Fibroblast of mammary gland (primary cell): ENCODE measurements at places on chromosomes 12 and 14.

DNA sequence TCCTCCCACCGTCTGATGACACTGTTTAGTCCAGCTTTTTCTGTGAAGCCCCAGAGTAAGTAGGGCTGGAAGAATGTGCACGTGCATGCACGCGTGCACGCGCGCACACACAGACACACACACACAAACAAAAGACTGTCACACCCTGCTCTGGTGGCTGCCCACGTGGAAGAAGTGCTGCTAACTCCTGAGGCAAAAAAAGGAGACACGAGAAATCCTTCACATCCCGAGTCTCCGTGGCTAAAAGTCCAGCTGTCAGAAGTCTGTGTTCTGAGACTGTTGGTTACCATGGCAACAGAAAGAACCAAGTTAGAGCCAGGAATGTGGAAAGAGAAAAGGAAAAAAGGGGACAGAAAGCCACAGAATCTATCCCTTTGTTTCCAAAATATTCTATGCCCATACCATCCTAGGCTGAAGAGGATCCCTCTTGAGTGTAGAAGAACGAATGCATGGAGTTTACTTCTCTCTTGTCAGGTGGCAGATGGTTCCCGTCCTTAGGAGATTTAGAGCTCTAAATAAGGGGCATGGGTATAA is 1.6 kb upstream of the C12orf71 start:
- DNase-seq = peak; percentile 59

- no peak for DNase-seq
These were observed 671.5 kb downstream of the MED13L start for GRCh38 chr12:115606040-115606439.

DNA sequence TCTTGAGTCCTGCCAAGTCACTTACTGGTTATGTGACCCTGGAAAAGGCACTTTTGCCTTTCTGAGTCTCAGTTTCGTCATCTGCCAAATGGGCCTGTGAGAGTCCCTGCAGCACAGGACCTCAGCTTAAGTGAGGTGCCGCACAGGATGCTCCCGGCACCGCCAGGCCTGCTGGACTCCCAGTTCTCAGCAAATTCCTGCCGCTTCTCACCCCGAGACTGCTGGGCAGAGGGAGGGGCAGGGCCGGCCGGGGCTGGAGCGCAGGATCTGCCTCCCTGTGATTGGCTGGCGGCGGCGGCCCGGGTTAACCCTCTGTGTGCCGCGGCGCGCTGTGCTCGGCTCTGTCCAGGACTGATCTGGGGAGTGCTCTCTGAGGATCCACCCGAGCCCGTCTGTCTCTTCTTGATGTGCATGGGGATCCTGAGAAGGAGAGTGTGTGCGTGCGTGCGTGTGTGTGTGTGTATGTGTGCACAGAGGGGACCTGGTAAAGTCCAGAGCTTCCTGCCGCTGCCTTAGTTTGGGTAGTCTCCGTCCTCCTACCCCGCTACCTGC is 8.6 kb downstream of the SETD1B start:
- DNase-seq = peak; percentile 66

DNA sequence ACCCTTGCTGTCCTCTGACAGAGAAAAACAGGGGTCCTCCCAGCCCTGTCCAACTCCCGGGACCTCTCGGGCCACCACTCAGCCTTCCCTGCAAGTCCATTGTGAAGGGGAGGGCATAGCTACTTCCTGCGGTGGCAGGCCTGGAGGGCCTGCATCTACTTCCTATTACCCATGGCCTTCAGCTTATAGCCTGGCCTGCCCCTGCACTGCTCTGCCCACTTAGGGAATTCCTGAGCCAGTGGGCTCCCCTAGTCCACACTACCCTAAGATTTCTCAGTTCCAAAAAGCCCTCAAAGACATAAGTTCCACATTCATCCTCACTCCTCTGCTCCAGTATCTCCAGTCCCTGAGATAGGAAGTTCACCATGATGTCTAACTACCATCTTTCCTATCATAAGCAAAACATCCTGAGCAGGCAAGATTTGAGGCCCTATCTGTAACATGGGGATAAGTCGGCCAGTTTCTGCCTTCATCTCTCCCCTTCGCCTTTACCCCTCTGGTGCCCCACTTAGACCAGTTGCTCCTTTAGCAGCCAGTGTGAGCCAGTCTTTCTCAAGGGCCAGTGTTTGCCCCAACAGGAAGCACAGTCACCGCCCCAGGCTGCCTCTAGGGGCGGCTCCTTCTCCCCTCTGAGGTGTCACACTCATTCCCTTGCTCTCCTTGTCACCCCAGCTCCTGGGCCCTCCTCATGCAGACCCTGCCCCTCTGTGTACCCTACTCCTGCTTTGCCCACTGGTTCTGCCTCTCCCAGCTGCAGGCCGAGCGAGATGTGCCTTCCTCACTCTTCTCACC is 10.9 kb downstream of the HDAC7 start:
- DNase-seq = peak; percentile 37

- no peak for DNase-seq
These were observed 109.3 kb downstream of the LGR5 start for GRCh38 chr12:71548893-71549292.

DNA sequence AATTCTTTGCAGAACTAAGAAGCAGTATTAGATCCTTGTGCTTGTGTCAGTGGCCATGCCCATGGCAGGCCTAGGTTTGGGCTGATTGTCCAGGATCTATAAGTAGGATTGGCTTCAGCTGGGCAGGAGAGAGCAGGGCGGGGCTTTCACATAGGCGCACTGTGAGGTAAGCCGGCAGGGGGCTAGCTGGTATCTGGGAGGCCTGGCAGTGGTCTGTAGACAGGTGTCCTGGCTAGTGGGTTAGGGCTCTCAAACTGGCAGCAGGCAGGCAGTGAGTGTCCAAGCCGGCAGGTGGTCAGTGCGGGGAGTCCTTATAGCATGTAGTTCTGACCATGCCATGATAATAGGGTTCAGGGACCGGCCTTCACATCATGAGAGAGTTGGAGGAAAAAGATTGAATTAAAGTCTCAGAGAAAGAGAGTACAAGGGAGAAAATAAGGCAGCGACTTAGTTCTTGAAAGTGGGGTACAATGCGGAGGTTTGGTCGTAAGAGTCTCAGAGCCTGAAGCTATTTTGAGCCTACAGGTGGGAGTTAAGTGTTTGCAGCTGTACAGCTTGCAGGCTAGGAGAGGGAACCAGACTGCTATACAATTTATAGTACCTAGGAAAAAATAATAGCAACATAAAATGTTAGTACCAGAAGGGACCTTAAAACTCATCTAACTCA is 137.4 kb downstream of the TPH2 start:
- no peak for DNase-seq

- no peak for DNase-seq
These were observed 53.0 kb downstream of the NPAS3 start for GRCh38 chr14:32991691-32992090.

- DNase-seq = no peak
These were observed 67.2 kb downstream of the SCARB1 start for GRCh38 chr12:124796303-124796960.

DNA sequence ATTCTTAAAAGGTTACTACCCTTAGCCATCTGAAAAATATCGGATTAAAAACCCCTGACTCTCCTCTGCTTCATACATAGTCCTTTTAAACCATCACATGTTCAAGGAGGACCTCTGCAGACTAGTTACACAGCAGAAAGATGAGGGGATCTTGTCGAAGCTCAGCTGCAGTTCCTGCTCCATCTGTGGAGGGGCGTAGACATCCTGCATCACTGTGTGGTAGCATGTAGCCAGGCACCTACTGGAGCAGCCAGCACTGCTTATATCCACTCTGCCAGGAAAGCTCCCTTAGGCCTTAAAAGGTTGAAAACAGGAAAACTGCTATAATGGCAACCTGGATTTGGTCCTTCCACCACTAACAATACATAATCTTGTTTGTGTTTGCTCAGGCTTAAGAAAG is 57.6 kb upstream of the STRN3 start:
- DNase-seq = no peak

DNA sequence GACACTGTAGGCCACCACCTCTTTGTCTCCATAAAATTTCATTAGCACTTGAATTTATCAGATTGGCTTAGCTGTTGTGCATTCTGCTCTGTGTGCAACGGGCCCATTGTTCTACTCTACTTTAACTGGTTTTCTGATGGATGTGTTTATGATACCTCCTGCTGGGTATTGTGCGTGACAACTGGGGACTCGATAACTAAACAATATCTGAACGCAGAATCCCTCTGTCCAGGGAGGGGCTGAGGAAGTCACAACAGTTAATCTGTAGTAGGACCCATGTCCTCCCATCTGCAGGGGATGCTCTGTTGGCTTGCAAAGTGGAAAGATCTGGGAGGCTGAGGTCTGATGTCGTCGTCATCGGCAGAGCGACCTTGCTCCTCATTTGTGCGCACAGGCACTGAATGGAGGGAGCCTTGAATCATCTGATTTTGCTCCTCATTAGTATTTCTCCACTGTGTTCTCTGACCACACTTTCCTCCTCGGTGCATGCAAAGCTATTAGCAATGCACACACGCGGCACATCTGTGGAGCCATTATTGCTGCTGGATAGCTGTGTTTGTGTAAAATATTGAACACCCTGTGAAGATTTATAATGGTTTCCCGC is 422.5 kb downstream of the NRXN3 start:
- DNase-seq = no peak

DNA sequence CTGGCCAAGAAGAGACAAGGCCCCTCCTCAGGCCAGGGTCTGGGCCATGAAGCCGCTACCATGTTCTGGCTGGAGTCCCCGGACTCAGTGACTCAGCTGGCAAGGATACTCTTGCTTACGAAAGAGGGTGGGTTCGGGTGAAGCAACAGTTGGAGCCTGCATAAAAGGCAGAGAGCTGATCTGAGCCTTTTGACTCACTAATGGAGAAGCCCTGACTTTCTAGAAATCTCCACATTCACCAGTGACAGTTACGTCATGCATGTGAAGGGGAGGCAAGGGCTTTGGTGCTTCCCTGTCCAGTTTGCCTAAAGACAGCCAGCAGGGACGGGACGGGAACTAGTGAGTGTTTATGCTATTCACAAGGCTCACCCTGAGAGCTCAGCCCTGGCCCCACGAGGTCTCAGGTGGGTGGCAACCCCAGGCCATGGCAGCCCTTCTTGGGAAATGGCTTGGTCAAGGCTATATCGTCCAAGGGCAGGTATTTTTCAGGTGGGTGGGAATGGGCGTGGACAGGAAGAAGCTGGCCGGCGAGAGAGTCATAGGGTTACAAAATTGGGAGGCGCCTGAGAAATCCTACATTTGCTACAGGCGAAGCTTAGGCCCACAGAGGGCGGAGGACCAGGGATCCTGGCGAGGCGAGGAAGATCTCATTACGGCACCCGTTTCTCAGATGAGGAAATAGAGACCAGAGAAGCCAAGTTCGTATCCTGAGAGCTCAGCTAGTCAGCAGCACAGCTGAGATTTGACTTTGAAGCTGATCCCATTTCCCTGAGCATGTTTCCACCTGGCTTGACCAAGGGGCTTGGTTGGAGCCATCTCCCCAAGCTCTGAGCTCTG is 314.6 kb downstream of the BCL11B start:
- peak; percentile 92 for DNase-seq

DNA sequence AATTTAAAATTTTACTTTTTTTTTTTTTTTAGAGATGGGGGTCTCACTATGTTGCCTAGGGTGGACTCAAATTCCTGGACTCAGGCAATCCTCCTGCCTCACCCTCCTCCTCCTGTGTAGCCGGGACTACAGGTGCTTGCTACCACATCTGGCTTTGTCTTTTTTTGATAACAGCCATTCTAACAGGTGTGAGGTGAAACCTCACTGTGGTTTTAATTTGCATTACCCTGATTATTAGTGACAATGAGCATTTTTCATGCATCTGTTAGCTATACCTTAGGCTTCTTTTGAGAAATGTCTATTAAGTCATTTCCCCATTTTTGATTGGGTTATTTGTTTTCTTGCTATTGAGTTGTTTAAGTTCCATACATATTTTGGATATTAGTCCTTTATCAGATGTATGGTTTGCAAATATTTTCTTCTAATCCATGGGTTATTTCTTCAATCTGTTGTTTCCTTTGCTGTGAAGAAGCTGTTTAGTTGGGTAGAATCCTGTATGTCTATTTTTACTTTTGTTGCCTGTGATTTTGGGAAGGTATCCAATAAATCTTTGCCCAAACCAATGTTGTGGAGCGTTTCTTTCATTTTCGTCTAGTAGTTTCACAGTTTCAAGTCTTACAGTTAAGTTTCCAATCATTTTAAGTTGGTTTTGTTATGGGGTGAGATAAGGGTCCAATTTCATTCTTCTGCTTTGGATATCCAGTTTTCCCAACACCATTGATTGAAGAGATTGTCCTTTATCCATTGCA is 86.1 kb downstream of the MYF5 start:
- no peak for DNase-seq

DNA sequence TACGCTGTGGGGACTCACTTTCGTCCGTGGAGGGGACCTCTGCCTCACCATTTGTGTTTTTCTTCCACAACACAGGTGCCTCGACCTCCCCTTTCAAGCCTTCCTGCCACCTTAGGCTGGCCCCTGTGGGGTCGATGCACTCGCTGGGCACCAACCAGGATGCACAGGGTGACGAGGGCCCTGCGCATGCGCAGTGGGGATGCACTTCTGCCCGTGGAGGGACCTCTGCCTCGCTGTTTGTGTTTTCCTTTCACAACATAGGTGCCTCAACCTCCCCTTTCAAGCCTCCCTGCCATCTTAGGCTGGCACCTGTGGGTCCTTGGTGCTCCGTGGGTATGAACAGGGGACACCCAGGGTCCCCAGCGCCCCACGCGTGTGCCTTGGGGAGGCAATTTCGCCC is 356.8 kb downstream of the ALG10 start:
- no peak for DNase-seq

- no peak for DNase-seq
These were observed 173.2 kb upstream of the MYL2 start for GRCh38 chr12:111093428-111094142.

- DNase-seq = peak; percentile 56
These were observed 19.9 kb upstream of the MDM1 start for GRCh38 chr12:68352067-68352466.

DNA sequence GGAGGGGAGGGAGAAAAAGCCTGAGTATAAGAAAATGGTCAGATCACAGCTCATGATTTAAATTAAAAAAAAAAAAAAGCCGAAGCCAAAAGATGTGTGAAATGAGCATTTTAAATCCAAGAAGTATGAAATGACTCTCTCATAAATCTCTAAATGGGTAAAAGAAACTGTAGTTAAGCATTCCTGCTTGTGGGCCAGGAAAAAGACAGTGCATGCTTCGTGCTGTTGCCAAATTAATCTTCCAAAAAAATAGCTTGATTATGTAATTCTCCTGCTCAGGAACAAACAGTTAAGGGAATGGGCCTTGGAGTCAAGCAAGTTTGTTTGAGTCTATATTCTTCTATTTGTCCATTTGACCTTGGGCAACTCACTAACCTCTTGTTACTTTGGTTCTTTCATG is 325.4 kb upstream of the SEL1L start:
- DNase-seq = no peak

- no peak for DNase-seq
These were observed 17.1 kb downstream of the ERP27 start for GRCh38 chr12:14921218-14921617.

GRCh38 chr12:4011597-4011996 is 138.4 kb upstream of the PARP11 start:
- no peak for DNase-seq

- DNase-seq = no peak
These were observed 56.7 kb downstream of the FBRSL1 start for GRCh38 chr12:132546647-132547046.
